ENCODE measurements at places on chromosomes 7 and 10.

DNA sequence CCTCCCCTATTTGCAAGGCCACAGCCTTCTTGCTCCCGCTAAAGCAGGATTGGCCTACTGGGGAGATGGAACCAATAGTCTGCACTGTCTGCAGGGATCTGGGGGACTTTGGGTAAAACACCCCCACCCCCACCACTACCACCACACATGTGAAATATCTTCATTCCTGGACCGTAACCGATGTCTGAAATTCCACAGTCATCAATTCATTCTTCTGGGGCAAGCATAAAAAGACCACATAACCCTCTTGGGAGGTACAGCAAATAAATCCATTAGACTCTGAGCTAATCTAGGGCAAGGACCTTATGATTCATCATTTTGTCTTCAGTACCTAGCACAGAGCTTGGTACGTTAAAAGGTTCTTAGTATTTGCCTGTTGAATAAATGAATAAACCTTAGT lies 307.8 kb downstream of the GPAM start:
- no peak for DNase-seq

DNA sequence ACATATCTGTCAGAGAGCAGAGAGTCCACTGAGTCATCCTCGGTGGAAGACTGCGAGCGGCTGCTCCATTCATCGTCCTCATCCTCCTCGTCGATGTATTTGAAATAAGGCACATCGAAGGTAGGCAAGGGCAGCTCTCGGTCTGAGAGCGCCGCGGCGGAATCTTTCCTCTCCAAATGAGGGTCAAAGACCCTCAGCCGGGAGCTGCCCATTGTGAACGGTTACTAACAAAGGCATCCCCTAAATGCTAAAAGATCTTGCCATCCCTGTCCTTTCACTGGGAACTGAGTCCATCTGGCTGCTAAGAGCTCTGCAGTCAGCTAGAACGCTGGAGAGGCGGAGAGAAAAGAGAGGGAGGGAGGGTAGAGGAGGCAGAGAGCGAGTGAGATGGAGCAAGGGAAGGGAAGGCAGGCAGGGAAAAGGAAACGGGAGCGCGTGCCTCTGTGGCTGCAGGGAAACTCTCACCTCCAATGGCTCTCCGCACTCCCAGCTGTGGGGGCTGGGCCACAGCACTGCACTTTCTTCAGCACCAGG lies 163.4 kb downstream of the RAPGEF5 start:
- no peak for DNase-seq

DNA sequence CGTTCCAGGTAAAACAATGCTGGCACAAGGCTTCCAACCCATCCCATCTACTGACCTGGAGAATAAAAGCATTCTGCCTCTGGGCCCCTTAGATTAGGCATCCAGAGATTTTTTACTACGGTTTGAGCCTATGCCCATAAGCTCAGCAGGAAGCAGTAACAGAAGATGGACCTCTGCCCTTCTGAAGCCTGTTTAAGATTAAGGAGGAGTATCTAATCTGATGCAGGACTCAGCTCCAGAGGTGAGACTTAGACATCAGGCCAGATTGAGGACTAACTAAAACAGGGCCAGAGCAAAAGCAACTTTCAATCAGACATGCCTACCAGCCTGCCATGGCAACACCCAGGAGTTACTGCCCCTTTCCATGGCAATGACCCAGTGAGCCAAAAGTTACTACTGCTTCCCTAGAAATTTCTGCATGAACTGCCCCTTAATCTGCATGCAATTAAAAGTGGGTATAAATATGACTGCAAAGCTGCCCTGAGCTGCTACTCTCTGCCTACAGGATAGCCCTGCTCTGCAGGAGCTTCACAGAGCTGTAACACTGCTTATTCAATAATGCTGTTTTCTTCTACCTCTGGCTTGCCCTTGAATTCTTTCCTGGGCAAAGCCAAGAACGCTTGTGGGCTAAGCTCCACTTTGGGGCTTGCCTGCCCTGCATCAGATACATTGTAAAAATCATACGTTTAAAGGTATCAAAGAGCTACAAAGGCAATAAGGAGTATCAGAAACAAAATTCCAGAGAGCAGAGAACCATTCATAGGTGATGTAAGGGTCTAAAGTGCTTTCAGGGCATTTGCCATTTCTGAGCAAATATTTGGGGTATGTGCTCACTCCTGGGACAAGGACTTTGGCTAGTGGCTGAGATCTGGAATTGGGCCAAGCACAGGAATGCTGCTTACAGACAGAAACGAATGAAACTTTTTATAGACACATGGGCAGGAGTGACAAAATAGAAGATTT lies 25.0 kb upstream of the CNNM1 start:
- DNase-seq, result no peak

- no peak for DNase-seq
Measured at GRCh38 chr10:19815731-19816410, 361 bp upstream of the PLXDC2 start.

- no peak for DNase-seq
Measured at GRCh38 chr7:16918288-16918895, 36.6 kb upstream of the AGR3 start.

DNA sequence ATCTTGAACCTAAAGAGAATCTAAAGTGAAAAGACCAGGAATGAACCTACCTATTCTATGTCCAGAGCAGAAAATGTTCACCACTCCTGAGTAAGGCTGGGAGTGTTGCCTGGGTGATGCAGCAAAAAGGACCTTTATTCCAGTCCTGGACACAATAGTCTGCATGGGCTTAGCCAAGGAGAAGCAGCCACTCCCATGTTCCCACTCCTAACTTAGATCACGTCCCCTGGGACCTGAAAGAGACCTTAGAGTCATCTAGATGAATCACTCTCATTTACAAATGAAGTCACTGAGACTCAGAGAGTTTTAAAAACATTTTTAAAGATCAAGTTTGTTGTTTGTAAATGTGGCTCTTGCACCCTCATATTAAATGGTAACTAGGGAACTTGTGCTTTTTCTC lies 763.4 kb downstream of the KCNMA1 start:
- DNase-seq, result no peak

GRCh38 chr10:67331121-67331910 lies 364.7 kb downstream of the CTNNA3 start:
- DNase-seq, result no peak

GRCh38 chr10:96913906-96914305 lies 81.8 kb downstream of the LCOR start:
- no peak for DNase-seq

DNA sequence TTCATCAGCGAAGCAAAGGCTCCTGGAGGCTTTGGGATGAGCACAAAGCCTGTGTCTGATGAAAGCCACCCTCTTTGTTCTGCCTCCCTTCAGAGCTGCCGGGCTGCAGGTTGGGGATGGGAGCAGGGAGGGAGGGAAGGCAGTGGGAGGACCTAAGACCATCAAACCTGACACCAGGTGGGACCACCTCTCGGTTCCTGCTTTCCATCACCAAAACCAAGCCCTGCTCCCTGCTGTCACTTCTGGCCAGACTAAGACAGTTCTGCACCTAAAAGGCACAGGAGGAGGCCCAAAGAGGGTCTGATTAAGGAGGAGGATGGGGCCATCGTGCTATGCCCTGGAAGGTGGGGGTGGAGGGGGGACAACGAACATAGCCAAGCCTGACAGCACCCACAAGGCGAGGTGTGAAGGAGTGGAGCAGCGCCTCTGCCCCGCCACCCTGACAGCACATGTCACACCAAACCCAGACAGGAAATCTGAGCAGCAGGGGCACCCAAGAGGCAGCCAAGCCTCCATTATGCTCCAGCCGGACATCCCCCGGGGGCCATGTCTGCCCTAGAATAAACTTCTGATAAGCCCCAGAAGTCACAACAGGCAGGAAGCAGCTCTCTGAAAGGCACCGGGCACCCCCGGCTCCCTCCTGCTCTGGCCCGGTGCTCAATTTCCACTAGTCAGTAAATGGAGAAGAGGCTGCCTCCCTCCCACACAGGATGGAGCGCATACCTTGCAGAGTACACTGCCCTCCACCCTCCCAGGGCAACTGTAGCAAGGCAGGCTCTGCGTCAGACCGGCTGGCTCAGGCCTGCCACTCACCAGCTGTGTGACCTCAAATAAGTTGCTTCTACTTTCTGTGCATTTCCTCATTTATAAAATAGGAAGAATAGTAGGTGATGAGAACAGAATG lies 48.9 kb downstream of the DLG5 start:
- DNase-seq, result peak; percentile 81

GRCh38 chr10:127908106-127908958 lies 1.4 kb downstream of the PTPRE start:
- no peak for DNase-seq

- DNase-seq, result no peak
Measured at GRCh38 chr7:134201569-134202261, 74.6 kb downstream of the LRGUK start.

GRCh38 chr7:134502463-134503371 lies 24.6 kb upstream of the AKR1B10 start:
- no peak for DNase-seq

- DNase-seq, result no peak
Measured at GRCh38 chr7:98086281-98086718, 20.4 kb upstream of the LMTK2 start.

DNA sequence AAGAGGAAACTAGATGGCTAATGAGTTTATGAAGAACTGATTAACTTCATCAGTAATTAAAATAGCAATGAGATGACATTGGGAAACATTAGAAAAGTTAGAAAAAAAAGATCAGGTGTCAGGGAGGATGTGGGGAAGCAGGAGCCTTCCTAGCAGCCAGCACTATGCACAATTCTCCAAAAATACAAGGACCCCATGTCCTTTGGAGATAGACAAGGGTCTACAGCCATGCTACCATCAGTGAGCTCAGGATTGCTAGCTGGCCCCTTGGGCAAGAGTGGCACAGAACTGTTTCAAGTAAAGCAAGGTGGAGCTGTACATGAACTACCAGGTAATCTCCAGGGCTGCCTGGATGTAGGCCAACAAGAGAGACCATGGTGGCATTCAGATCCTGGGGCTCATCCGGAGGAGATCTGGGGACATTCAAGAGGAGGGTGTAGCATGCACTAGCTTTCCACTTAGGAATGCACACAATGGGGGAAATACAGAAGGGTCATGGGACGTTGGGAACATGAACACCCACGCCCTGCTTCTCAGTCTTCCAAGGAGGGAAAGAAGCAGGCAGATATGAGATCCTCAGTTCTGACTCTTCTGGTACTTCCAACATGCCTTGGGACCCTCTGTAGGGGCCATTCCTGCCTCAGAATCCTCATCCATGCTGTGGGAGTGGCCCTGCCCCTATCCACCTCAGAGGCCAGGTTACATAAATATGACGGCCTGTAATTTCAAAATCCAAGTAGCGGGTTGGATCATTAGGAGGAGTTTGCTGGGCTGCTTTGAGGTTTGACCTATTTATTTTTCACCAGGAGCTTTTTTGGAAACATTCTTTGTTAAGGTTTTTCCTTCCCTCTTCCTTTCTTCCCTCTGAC lies 82.2 kb upstream of the HABP2 start:
- no peak for DNase-seq

GRCh38 chr7:75572396-75572795 lies 80.3 kb downstream of the SPDYE5 start:
- no peak for DNase-seq

- DNase-seq, result no peak
Measured at GRCh38 chr10:14374745-14375445, 44.2 kb upstream of the FRMD4A start.

- DNase-seq, result no peak
Measured at GRCh38 chr7:125683156-125683555, 753.5 kb upstream of the POT1 start.

DNA sequence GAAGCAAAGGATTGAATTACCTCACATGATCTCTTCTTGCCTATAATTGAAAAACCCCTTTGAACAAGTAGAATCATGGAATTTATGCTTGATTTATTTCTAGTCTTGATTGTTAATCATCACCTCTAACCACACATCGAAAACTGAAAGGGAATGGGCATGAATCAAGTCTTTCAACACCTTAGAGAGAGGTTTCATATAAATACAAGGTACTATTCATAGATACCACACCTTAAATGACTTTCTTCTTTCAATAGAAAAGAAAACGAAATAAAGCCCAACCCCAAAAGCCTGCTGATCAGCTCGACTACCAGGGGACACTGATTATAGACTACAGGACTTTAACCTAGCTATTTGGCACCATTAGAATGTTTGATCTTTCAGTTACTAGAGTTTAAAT lies 128.6 kb upstream of the PTPRZ1 start:
- no peak for DNase-seq

DNA sequence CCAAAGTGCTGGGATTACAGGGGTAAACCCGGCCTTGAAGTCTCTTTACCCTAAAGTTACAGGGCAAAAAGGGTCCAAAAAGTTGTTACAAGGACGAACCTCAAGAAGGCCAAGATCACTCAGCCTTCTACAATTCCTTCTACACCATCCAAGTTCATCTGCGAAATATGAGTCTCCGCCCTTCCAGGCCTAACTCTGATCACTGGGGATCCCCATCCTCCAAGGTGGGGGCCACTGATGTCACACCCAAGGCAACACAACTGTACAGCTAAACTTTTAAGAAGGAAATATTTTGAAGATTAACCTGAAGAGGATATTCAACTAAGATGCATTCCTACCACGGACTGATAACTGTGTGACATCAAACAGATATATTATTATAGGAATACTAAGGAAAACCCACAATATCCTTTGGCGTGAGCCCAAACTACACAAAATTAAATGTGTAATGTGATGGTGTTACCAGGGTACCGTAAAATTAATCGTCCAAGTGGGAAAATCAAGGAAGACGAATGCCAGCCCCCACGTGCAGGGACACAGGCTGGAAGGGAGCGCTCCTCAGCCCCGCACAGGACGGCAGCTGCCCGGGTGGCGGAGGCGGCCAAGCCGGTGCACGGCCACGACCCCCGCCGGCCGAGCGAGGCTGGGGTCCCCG lies 1.0 kb downstream of the PAXIP1 start:
- DNase-seq, result peak; percentile 10

- DNase-seq, result no peak
Measured at GRCh38 chr10:86439544-86439943, 72.9 kb upstream of the GRID1 start.

GRCh38 chr10:35124540-35124939 lies 2.1 kb upstream of the CREM start:
- DNase-seq, result no peak

- no peak for DNase-seq
Measured at GRCh38 chr10:124736491-124737136, 7.6 kb downstream of the FAM53B start.

DNA sequence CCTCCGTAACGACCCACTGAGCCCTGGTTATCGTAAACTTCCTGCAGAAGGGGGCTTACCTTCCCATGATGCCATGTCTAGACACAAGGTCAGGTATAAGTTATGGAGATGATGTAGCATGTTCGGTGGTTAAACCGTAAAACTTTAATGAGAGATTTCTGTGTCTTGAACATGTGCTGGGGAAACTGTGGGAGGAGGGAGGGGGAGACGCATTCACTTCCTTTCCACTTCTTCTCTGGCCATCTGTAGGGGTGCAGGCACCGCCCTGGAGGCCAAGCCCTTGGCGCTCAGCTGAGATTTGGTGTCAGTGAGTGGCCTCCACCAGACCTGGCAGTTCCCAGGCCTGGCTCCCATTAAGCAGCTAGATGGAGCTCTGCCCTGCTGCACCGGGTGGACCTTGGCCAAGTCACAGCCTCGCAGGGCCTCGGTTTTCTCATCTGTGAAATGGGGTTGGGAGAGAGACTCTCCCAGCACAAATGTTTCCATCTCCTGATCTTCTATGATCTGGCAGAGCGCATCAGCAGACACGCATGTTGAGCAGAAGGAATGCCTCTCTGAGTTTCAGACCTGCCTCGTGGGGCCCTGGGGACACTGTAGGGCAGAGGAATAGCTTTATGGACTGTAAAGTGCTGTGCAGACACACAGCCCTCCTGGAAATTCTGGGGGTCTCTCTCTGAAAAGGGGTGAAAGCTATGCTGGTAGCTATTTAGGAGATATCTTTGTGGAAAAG lies 106.0 kb downstream of the COL26A1 start:
- DNase-seq, result no peak

Data from germinal center (tissue), 1 donor.